ENCODE measurements at places on chromosomes 12 and 14. TPM values are rescaled to one million over a fixed set of nuclear protein-coding genes. Genes with fewer than 3 reads are reported as not detected.

- no peak for DNase-seq
These were observed 39.4 kb downstream of the TCHP start for GRCh38 chr12:109939504-109939903.

DNA sequence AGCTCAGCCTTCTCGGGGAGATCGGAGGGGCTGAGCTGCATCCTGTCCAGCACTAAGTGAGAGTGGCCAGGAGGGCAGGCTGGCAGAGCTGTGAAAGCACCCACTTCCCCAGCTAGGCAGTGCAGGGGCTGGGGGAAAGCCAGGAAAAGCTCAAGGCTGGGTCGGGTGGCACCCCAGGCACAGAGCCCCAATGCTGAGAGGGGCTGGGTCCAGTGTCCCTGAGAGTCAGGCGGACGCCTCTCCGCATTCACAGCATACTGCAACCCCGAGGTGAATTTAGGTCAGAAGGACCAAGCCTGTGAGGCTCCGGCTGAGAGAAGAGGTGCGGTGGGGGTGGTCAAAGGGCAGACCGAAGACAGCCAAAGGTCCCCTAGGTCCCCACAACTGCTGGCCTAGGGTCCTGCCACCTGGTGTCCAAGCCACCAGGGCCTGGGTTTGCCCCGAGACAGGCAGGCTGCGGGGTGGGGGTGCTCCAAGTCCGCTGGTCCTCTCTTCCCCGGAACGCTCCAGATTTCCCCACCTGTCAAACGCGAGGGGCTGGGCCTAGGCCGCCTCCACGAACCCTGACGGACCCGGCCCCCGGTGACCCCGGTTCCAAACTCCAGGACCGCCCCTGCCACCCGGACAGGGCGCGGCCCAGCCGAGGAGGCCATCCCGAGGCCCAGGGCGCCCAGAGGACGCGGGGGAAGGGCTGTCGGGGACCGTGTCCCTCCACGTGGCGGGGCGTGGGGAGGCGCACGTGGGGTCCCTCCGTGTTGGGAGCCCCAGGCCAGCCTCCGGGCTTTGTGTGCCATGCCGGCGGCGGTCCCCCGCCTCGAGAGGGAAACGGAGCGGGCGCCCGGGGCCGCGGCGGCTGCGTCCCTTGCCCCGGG is 527 bp downstream of the CAMKK2 start:
- DNase-seq: peak; percentile 14

The MYH6 gene
- not detected for total RNA-seq

- DNase-seq: no peak
These were observed 6.5 kb downstream of the AMHR2 start for GRCh38 chr12:53430116-53430515.

DNA sequence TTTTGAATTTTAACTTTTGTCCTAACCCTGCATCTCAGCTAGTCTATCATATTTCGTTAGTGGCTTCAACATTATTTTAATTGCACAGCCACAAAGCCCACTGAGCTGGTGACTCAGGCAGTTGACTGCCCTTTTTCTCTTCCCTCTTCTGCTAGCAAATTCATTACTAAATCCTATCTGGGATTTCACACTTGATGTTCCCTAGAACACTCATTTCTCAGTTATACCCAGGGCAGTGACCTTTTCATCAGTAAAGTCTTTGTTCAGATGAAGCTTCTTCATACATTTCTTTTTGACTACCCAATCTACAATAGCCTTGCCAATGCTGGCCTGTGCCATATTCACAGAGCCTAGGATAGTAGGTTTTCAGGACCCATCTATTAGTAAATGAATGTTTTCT is 107.0 kb downstream of the ATXN7L3B start:
- DNase-seq: no peak

- no peak for DNase-seq
These were observed 47.1 kb downstream of the RPGRIP1 start for GRCh38 chr14:21326972-21327371.

GRCh38 chr12:28899951-28900350 is 249.1 kb upstream of the FAR2 start:
- DNase-seq: no peak

DNA sequence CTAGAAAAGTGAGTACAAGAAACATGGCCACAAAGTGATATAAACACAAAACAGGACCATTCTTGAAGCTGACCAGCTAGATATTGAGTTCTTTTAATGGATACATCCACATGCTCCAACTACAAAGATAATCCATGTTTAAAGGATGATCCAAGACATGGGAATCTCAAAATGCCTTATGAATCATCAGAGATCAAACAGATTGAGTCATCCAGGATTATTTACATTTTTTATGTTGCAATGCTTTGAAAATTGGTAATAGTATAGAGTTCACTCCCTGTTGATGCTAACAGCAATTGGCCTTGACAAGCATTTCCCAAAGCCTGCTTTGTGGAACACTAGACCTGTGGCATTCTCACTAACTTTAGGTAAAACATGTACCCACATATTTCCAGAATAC is 293.0 kb upstream of the TBX3 start:
- no peak for DNase-seq

DNA sequence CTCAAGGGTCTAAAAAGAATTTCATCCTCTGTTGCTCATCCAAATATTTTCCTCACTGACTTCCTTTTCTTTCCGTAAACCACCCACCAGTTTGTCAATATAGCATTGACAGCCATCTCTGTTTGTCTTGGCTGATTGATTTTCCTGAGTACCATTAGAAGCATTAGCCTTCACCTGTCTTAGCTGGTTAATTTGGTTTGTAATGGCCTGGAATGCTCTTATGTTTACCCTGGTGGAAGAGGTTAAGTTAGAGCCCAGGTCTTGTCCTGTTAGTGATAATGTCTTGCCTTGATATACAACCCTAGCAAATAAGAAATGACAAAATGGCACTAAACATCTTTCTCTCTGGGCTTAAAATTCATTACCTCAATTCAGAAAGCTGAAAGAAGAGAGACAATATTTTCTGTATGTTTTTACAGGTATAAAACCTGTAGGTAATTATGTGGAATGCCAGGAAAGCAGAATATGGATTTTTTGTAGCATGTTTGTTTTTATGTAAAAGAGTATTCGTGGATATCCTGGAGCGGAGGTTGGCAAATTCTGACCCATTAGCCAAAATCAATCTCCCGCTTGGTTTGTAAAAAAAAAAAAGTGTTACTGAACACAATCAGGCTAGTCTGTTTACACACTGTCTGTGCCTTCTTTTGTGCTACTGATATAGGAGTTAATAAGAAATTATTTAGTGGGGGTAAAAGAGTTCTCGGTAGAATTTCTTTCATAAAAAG is 224.4 kb upstream of the DAAM1 start:
- no peak for DNase-seq

GRCh38 chr12:104247698-104248097 is 32.1 kb downstream of the TXNRD1 start:
- no peak for DNase-seq
